ENCODE measurements at places on chromosomes 11 and 22. TPM values are rescaled to one million over a fixed set of nuclear protein-coding genes. Genes with fewer than 3 reads are reported as not detected.

DNA sequence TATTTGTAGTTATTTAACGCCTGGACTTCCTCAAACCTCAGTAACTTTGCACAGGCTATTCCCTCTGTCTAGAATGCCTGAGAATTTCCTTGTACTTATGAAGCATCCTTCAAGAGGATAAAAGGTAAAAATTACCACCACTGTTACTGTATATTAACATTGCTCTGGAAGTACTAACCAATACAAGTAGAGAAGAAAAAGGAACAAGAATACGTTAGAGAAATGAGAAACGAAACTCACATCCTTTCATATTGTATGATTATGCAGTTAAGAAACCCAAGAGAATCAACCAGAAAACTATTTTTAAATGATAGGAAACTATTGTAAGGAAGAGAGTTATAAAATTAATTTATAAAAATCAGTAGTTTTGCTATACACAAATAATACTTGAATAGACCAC is 48.2 kb upstream of the OR5P2 start:
- H3K4me1 ChIP-seq: no peaks in the 10 kb centered on the region
- H3K36me3 ChIP-seq: no peaks in the 10 kb centered on the region
- no peak overlapping the region for H3K4me3 ChIP-seq
- H3K27ac ChIP-seq: no peak overlapping the region
- no peaks in the 10 kb centered on the region for H3K27me3 ChIP-seq

GRCh38 chr11:963852-964251 is 38.2 kb downstream of the AP2A2 start:
- DNase-seq: no peak
- no peak overlapping the region for H3K4me3 ChIP-seq
- H3K4me1 ChIP-seq: no peaks in the 10 kb centered on the region
- no peak overlapping the region for H3K27ac ChIP-seq

DNA sequence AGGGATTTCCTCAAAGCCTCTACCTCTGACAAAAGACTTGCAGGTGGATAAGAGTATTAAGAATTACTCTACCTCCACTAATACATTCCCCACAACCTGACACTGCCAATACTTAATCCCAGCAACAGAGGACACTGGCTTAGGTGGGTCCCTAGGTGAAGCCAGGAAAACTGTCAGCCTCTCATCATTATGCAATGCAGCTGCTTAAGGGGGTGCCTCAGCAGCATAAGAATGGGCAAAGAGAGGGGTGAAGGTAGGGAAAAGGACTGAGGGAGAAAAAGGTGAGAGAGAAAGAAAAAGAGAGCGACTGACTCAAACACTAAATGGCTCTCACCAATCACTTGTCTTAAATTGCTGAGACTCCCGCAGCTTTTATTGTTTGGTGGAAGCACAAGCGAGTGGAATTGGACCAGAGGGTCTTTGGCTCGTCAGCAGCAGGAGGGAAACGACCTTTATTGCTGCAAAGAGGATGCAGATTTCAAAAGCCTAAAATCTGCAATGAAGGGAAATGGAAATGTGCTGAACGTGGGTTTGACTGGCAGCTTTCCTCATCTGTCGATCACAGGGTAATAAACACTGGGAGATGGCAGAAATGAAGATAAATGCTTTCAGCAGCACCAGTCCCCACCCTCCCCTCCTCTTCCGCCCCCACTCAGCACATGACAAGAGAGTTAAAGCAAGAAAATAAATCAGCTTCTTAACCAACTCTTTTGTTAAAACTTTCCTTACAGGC is 64.9 kb upstream of the CHRM4 start:
- H3K4me1 ChIP-seq: peaks cover 10% of the 10 kb centered on the region
- no peak overlapping the region for H3K27ac ChIP-seq
- H3K27me3 ChIP-seq: no peaks in the 10 kb centered on the region
- no peak overlapping the region for H3K4me3 ChIP-seq

DNA sequence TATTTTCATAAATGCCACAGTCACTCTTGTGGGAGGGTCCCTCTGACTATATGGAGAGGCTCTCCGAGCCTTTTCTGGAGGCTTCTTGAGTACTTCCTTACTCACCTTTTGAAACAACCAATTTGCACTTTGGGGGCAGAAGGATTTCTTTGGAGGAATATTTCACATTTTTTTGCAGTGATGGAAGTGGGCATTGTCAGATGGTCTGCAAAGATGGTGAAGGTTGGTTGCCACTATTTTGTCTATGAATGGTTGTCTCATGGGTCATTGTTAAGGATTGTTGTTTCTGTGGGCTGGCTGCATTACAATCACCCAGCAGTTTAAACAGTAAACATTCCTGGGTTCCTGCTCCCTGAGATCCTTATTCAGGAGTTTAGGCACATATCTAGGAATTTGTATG is 388.2 kb downstream of the TMEM135 start:
- H3K4me1 ChIP-seq: no peaks in the 10 kb centered on the region
- DNase-seq: no peak
- H3K27ac ChIP-seq: no peak overlapping the region
- H3K4me3 ChIP-seq: no peak overlapping the region
- no peaks in the 10 kb centered on the region for H3K27me3 ChIP-seq

- H3K27me3 ChIP-seq: no peaks in the 10 kb centered on the region
- no peak for DNase-seq
- no peak overlapping the region for H3K27ac ChIP-seq
- no peaks in the 10 kb centered on the region for H3K4me1 ChIP-seq
- H3K4me3 ChIP-seq: no peak overlapping the region
These were observed 139.1 kb upstream of the BDNF start for GRCh38 chr11:27839226-27839913.

DNA sequence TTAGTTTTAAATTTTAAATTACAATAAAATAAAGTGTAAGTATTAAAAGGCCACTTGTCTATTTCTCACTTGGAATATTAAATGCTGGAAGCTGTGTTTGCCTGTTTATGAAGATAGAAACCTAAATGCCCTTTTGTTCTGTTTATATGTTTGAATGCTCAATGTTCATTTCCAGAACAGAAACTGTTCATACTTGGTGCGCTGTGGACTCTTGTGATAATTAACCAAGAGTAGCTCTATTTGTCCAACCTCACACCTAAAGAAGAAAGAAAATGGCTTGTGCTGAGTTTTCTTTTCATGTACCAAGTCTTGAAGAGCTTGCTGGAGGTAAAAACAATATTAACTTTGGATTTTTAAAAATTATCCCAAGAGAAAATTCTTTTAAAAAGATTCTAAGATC is 5.7 kb downstream of the C11orf54 start:
- H3K27ac ChIP-seq: no peak overlapping the region
- H3K27me3 ChIP-seq: no peaks in the 10 kb centered on the region
- peaks cover 7% of the 10 kb centered on the region for H3K4me1 ChIP-seq
- H3K36me3 ChIP-seq: peaks cover 9% of the 10 kb centered on the region
- DNase-seq: no peak

Gene IGHMBP2
- 12.2 TPM for total RNA-seq

Gene PKNOX2
- total RNA-seq: 4.7 TPM

DNA sequence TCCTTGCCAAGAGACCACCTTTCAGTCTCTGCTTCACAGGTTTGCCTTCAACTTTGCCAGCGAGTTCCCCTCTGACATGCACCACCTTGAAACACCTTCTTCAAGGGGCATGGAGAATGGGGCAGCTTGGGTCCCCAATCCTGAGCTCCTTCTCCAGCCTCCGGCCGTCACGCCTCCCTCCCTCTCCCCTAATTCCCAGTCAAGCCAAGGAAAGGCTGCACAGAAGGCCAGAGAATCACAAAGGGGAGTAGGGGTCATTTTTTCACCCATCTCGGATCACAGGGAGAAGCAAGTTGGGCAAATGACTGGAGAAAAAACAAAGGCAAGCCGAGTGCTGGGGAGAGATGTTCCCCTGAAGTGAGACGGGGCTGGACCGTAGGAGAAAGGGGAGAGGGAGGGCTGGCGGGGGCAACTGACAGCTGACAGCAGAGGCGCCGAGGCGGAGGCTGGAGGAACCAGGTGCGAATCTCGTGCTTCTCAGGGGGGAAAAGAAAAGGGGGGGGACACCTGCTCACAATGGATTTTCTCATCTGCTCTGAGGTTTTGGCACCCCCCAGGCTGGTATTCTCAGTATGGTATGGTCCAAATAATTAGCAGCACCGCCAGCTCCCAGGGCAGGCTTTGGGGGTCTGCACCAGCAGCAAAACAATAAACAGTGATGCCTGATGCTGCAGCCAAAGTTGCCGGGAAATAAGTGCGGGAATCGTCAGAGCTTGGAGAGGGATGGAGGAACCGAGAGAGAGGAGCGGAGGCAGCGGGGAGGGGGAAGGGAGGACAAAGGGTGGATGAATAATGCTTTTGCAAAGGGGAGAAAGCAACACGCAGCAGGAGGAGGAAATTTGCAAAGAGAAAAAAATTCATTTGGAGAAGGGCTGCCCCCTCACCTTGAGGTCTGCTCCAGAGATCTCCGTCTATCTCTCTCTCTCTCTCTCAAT is 644 bp downstream of the YPEL4 start:
- H3K27me3 ChIP-seq: peaks cover 87% of the 10 kb centered on the region
- H3K36me3 ChIP-seq: no peaks in the 10 kb centered on the region
- H3K4me3 ChIP-seq: peak overlapping the region; percentile 20
- H3K27ac ChIP-seq: peak overlapping the region; percentile 42

- peaks cover 84% of the 10 kb centered on the region for H3K4me1 ChIP-seq
- no peaks in the 10 kb centered on the region for H3K36me3 ChIP-seq
- peak; percentile 83 for DNase-seq
- H3K27ac ChIP-seq: peak overlapping the region; percentile 100
- H3K27me3 ChIP-seq: no peaks in the 10 kb centered on the region
These were observed 78.4 kb upstream of the WNT7B start for GRCh38 chr22:46055181-46055875.

DNA sequence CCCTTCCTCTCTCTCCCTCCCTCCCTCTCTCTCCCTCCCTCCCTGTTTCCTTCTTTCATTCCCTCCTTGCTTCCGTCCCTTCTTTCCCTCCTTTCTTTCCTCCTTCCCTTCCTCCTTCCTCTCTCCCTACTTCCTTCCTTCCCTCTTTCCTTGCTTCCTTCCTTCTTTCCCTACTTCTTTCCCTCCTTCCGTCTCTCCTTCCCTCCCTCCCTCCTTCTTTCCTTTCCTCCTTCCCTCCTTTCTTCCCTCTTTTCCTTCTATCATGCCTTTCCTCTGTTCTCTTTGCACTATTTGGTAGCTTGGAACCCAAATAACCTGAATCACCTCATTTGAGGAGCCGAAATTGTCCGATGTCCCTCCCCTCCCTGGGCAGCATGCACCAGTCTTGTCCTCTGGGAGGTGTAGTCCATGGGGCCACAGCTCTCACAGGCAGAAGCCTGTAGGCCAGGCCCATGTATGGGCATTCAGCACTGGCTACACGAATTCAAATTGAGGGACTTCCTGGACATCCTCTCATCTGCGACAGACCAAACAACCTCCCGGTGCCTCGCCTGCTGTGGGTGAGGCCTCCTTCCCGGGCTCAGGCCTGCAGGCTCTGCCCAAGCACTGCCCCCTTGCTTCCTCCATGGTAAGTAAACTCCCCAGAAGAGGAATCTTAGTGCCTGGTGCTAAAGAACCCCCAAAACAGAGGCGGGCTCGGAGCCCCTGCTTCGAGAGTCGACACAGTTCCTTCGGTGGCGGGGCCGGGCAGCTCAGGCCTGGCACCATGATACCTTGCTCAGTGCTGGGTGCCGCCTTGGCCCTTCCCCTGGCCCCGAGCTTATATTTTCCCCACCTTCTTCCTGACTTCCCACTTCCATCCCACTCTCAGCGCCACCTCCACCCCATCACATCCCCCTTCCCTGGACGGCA is 454.1 kb upstream of the CADM1 start:
- H3K4me3 ChIP-seq: no peak overlapping the region
- H3K27me3 ChIP-seq: no peaks in the 10 kb centered on the region
- DNase-seq: no peak
- H3K36me3 ChIP-seq: no peaks in the 10 kb centered on the region

DNA sequence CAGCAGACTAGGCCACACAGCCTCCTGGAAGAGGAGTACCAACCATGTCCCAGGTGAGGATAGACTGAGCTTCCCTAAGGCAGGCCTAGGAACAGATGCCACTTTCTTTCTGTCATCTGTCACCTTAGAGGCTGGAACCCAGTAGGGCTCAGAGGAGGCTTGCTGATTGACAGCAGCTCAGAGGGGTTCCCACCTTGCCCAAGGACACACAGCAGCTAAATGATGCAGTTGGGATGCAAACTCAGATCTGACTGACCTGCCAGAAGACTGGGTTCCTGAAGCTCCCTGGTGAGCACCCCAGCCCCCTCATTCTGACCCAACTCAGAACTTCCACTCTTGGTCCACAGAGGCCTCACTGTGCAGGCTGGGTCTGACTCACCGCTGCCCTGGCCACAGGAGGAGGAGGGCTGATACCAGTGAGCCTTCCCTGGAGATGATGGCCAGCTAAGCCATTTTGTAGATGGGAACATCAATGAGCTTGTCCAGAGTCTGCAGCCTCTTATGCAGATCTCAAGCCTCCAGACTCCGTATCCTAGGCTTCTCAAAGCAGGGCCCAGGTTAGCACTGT is 14.0 kb downstream of the CAPN5 start:
- H3K4me1 ChIP-seq: peaks cover 14% of the 10 kb centered on the region
- H3K27ac ChIP-seq: no peak overlapping the region
- peak; percentile 49 for DNase-seq

GRCh38 chr11:20134991-20135736 is 25.1 kb downstream of the DBX1 start:
- H3K36me3 ChIP-seq: no peaks in the 10 kb centered on the region
- H3K4me1 ChIP-seq: peaks cover 8% of the 10 kb centered on the region
- H3K4me3 ChIP-seq: no peak overlapping the region
- no peak for DNase-seq
- H3K27ac ChIP-seq: no peak overlapping the region
- no peaks in the 10 kb centered on the region for H3K27me3 ChIP-seq

Gene HMGXB4
- total RNA-seq: 14.8 TPM

GRCh38 chr11:7688238-7688826 is 15.0 kb upstream of the CYB5R2 start:
- no peaks in the 10 kb centered on the region for H3K4me1 ChIP-seq
- no peaks in the 10 kb centered on the region for H3K36me3 ChIP-seq
- H3K27me3 ChIP-seq: no peaks in the 10 kb centered on the region
- no peak overlapping the region for H3K27ac ChIP-seq
- no peak overlapping the region for H3K4me3 ChIP-seq

Gene PKP3
- total RNA-seq: not detected

DNA sequence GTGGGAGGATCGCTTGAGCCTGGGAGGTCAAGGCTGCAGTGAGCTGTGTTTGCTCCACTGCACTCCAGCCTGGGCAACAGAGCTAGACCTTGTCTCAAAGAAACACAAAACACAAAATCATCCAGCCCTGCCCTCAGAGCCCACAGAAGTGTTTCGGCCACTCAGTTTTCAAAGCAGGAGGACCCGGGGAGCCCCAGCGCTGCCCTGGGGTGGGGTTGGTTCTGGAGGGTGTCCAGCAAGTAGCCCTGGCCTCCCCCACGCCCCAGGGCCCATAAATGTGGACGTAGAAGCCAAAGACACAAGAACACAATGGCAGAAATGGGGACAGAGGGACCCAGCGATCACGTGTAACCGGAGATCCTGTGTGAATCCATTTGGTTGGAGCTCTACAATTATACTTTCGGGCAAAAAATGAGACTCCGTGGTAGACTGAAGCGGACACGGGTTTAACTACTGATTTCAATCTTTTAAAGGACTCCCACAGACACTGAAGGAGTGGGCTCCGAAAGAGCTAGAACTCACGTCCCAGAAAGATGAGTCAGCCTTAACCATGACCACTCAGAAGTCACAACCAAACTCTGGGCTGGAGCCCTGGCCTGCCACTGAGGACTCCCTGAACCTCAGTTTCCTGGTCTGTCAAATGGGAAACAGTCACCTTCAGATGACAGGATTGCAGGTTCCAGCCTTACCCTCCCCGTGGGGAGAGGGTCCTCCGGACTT is 9.0 kb upstream of the CYTH4 start:
- no peak for DNase-seq
- no peaks in the 10 kb centered on the region for H3K36me3 ChIP-seq
- no peaks in the 10 kb centered on the region for H3K4me1 ChIP-seq
- no peak overlapping the region for H3K27ac ChIP-seq
- H3K4me3 ChIP-seq: no peak overlapping the region
- H3K27me3 ChIP-seq: no peaks in the 10 kb centered on the region

Gene GNAZ
- total RNA-seq: 22.8 TPM

Measured in sigmoid colon (tissue), 7 donors.